NCI-H82 (cell line): ENCODE measurements at places on chromosomes 4 and X.
A peak's percentile ranks its signal among the peaks of the same experiment; 100 is the strongest.

GRCh38 chr4:165720411-165721082 lies 152.5 kb upstream of the TLL1 start:
- DNase-seq = no peak

GRCh38 chr4:4613641-4614286 lies 71.9 kb upstream of the STX18 start:
- no peak for DNase-seq

- no peak for DNase-seq
These were observed 116.4 kb downstream of the ZNF827 start for GRCh38 chr4:145822181-145822580.

DNA sequence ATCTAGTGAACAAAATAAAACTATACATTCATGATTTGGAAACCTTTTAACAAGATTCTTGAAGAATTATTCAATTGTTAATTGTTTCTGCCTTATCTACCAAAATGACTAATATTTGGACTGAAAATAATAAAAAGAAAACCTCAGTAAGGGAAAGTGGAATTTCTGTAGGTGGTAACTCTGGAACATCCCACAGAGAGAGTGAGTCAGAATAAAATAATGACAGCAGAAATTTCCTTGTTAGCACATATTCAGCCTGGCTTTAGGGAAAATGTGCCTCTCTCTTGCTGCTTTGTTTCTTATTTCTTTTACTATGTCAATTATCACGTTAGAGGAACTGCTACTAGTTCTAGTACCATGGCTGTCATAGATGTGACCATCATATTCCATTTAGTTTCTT lies 421.5 kb upstream of the GNPDA2 start:
- no peak for DNase-seq

GRCh38 chr4:73080789-73081188 lies 11.3 kb upstream of the COX18 start:
- DNase-seq = no peak

- no peak for DNase-seq
These were observed 35.5 kb upstream of the FAT1 start for GRCh38 chr4:186758929-186759682.

GRCh38 chr4:135966936-135967335 lies 1565.4 kb downstream of the PCDH18 start:
- DNase-seq = no peak

DNA sequence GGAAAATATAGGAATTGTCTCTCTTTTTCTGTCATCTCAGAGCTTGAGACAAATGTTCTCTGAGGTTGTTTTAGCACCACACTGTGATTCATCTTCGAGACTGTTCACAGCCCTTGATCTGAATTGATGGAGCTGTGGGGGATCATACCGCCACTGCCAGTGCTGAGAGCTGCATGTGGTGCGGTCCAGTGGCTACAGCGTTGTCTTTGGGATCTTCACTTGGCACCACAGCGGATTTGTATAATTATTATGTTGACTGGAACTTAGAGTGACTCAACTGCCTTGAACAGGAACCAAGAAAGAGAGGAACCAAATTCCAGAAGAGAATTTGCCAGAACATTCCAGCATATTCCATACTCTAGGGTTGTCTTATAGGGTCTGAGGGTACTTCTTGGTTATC lies 29.1 kb downstream of the TBL1X start:
- no peak for DNase-seq

GRCh38 chrX:19629541-19629940 lies 114.2 kb upstream of the MAP3K15 start:
- DNase-seq = no peak

GRCh38 chr4:144709159-144709558 lies 63.2 kb downstream of the HHIP start:
- no peak for DNase-seq

GRCh38 chrX:50707405-50707804 lies 106.6 kb downstream of the SHROOM4 start:
- peak; percentile 21 for DNase-seq

- DNase-seq = no peak
These were observed 239.6 kb upstream of the VCX start for GRCh38 chrX:7603387-7603786.

GRCh38 chrX:17602245-17602644 lies 135.0 kb upstream of the SCML1 start:
- no peak for DNase-seq

GRCh38 chr4:156778606-156779005 lies 193.0 kb downstream of the PDGFC start:
- no peak for DNase-seq

DNA sequence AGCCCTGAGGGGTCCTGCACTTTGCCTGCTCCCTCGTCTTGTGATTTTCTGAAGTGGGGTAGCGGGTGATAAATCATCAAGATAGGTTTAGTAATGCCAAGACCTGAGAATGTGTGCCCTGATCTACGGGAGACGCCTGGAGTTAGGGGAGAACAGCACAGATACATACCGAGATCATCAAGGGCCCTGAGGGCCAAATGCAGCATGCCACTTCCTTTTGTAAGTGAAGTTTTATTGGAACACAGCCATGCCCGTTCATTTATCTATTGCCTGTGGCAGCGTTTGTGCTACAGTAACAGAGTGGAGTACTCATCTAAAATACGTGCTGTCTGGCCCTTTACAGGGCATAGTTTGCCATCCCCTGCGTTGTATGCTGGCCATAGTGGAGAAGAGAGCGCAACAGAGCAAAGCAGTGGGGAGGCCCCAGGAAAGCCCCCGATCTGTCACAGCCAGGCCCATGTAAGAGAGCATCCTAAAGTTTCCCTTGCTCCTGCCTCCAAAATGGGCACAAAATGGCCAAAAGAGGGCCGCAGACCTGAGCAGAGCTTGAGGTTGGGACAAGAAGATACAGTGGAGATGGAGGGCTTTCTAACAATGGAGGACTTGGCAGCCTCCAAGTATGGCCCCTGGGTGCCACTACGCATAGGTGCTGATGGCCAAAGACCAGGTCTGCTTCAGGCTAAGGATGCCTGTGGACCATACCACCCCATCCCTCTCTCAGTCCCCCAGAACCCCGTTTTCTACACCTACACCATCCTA lies 167.0 kb downstream of the SMIM20 start:
- no peak for DNase-seq

DNA sequence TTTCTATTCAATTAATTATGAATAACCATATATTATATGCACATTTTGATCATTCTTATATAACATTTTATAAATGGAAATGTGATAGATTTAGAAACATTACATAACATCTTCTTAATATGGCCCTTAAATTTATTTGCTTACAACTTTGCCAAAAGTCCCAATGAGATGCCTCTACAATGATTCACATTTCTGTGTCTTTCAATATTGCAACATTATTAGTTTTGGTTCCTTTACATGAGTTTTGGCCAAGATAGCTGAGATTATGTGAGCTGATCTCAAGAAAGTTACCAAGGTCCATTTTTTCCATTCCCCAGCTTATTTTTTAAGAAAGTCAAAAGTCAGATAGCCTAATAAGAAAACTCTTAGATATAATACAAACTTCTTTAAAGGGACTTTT lies 361.2 kb downstream of the PCDH7 start:
- DNase-seq = no peak

GRCh38 chr4:183173580-183174526 lies 74.8 kb downstream of the WWC2 start:
- no peak for DNase-seq

GRCh38 chr4:6342530-6343293 lies 73.1 kb downstream of the WFS1 start:
- peak; percentile 91 for DNase-seq

GRCh38 chr4:102441978-102442911 lies 58.9 kb upstream of the NFKB1 start:
- no peak for DNase-seq

- no peak for DNase-seq
These were observed at the start of gene PLCXD1 for GRCh38 chrX:281166-281999. TSS of gene PLCXD1 (plus strand) at chrX:281381. CDS start at chrX:284188, 2,807 bp downstream.

DNA sequence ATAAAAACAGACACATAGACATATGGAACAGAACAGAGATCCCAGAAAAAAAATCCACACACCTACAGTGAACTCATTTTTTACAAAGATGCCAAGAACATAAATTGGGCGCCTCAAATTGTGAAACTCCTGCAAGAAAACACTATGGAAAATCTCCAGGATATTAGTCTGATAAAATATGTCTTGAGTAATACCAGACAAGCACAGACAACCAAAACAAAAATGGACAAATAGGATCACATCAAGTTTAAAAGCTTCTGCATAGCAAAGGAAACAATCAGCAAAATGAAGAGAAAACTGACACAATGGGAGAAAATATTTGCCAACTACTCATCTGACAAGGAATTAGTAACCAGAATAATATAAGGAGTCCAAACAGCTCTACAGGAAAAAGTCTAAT lies 337.3 kb upstream of the DIPK2B start:
- no peak for DNase-seq

DNA sequence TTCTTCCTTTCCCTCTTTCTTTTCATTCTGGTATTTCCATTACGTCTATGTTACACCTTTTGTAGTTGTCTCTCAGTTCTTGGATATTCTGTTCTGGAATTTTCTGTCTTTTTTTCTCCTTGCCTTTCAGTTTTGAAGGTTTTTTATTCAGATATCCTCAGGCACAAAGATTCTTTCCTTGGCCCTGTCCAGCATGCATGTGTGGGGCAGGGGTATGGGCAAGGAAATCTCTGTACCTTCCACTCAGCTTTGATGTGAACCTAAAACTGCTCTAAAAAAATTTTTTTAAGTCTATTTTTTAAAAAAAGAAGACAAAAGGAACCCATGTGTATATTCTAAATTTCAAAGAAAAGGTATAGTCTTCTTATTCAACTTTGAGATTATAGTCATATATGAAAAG lies 180.5 kb downstream of the SOWAHB start:
- no peak for DNase-seq

DNA sequence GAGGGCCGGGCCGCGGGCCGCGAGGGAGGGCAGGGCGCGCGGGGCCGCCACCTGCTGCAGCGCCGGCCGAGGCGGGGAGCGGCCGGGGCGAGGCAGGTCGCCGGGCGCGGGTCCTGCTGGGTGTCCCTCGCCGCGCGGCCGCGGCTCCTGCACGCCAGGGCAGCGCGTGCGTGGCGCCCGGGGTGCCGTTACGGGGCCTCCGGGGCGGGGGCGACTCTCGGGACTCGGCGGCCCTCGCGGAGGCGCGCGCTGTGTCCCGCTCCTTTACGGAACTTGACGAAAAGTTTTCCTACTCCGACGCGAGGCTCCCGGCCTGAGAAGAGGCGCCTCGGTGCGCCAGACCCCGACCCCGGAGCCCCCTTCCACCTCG lies 329 bp downstream of the TBC1D14 start:
- DNase-seq = no peak

- DNase-seq = no peak
These were observed 63.3 kb upstream of the TRPC3 start for GRCh38 chr4:122015203-122015602.

- DNase-seq = no peak
These were observed 70.6 kb downstream of the ARSJ start for GRCh38 chr4:113908829-113909228.

GRCh38 chr4:21952549-21952948 lies 4.0 kb upstream of the KCNIP4 start:
- DNase-seq = no peak

DNA sequence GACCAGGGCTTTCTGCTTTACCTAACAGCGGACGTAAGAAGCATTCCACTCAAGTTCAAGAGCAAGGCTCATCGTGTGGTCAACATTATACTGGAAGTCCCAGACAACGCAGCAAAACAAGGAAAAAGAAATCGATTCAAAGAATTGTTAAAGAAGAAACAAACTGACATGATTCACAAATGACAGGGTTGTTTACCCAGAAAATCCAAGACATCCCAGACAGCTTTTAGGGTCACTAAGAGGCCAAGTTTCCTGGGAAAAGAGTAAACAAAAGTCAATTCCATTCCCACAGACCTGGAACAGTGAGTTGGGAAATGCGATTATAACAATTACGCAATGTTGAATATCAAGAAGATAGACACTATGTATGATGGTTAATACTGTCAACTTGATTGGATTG lies 21.5 kb upstream of the HTRA3 start:
- peak; percentile 66 for DNase-seq

GRCh38 chrX:16897445-16897844 lies 27.3 kb upstream of the RBBP7 start:
- no peak for DNase-seq

DNA sequence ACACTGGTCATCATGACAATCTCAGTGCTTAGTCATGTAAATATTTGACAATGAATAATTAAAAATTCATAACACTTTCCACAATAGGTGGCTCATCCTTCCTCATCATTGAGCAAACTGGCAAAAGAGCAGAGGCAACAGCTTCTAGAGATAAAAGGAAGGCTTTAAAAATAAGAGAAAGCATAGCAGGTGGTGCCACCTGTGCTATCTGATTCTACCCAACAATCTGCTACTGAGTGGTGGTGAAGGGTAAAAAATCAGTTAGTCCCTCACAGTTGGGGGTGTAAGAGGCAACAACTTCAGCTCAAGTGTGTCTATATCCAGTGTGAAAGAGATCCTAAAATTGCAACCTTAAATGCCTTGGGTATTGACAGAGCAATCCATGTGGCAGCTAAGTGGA lies 280.1 kb upstream of the PPARGC1A start:
- DNase-seq = no peak

DNA sequence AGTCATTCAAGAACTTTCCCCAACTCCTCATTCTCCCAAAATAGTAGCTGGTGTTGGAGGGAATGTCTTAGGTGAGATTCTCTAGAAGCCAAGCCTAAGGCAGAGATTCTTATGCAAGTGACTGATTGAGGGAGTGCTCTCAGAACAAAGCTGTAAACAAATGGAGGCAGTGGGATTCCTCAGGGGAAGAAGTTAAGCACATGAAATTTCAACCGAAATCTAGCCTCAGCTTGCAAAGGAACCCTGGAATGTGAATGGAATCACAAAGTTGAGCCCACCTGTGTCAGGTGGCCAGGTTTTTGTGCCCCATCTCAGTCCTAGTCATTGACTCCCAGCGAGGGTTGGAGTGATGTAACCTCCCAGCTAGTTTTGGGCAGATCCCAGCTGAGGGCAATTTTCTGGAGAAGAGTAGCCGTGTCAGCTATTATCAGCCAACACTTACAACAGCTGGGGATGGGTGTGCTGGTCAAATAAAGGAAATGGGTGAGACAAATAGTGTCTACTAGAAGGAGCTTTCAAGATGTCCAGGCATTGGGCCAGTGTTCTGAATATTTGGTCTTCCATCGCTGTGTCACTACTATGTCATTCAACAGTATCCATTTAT lies 29.7 kb upstream of the FGF2 start:
- DNase-seq = no peak

- DNase-seq = no peak
These were observed 386.0 kb downstream of the TLL1 start for GRCh38 chr4:166259081-166259480.

GRCh38 chr4:17272154-17272553 lies 239.7 kb downstream of the QDPR start:
- DNase-seq = no peak

GRCh38 chrX:1529328-1529727 lies 7.7 kb downstream of the P2RY8 start:
- no peak for DNase-seq

GRCh38 chr4:3715061-3715854 lies 50.9 kb upstream of the ADRA2C start:
- DNase-seq = no peak
